ENCODE measurements at places on chromosomes 3 and 15.

DNA sequence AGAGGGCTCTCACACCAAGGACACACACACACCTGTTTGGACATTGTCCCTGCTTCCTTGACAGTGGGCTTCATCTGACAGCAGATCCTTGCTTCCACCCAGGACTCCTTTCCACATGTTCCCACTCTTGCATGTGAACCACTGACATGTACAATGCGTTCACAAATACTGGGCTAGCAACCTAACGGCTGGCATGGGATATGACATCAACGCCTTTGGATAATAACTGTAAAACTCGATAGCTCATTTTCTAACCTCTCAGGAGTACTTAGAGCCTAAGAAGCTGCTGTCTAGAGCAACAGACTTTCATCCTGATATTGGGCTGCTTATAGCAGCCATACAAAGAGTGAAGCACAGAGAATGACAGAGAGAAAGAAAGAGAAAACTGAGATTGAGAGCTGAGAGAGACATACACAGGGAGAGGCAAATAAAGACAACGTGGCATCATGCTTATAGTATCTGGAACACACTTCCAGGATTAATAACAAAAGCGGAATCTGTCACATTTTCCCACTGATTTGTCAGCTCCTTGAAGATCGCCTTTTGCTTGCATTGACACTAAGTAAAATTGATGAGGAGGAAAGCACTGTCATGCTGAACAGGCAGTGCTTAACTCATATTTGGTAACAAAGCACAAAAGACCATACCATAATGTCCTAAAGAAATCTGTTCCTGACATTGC lies 1.7 kb downstream of the GUCA1C start:
- DNase-seq: no peak

DNA sequence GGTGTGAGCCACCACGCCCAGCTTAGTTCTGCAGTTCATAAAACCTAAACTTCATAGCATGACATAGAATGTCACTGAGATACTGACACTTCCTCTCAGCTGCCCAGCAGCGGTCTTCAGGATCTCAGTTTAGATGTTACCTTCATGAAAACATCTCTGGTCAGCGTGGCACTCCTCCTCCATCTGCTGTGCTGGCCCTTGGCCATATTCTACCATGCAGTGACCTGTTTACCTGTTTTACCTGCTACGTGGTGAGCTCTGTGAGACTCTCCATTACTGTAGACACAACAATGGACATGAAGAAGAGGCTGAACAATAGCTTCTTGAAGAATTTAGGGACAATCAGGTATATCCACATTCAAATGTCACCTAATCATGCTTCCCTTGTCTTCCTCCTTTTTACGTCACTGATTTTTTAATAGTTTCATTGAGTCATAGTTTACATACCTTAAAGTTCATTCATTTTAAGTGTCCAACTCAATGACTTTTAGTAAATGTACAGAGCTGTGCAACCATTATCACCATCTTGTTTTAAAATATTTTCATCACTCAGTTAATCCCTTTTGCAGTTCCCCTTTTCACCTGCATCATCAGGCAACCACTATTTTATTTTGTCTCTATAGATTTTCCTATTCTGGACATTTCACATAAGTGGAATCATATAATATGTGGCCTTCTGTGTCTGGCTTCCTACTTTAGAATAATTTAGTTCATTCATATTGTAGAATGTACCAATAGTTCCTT lies 32.2 kb upstream of the PTPN23 start:
- no peak for DNase-seq

- no peak for DNase-seq
Measured at GRCh38 chr3:130901463-130902204, 7.8 kb downstream of the ATP2C1 start.

- DNase-seq: no peak
Measured at GRCh38 chr3:125120379-125121122, 64.8 kb upstream of the HEG1 start.

DNA sequence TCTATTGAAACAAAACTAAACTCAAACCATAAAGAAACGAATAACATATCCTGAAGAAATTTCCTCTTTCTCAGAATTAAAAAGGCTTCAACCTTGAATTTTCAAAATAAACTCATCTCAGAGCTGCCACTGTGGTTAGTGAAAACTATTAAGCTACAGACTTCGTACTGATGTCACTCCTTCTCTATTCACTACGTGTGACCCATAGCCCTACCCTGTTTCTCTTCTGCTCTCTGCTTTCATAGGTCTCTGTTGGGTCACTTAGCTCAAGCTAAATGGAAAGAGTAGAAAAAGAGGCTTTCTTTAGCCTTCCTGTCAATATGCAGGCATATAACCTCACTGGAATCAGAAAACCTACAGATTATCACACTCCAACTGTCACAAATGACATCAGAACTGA lies 126.6 kb upstream of the MME start:
- DNase-seq: no peak

Data from stimulated activated CD8-positive, alpha-beta memory T cell treated with anti-CD3 and anti-CD28 coated beads, Interleukin-7, amount 100 ng/mL, for 1 hour (primary cell).